Fibroblast of skin of abdomen (primary cell): ENCODE measurements at places on chromosomes 7 and 10.
A peak's percentile ranks its signal among the peaks of the same experiment; 100 is the strongest.

DNA sequence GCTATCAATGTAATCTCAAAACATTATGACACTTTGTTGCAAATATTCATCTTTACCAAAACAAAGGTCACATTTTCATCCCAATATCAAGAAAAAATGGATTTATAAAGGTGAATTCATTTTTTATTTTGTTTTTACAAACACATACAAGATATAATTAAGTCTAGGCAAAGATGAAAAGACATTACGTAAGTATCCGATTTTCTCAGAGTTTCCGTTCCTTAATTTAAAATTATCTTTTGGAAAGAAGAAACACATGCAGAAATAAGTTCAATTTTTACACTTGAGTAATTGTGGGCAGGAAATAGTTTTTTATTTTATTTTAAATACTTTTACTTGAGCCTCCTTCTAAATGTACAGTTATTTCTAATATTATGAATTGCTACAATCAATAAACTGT lies 24.6 kb downstream of the RTKN2 start:
- DNase-seq, result no peak

- DNase-seq, result no peak
These were observed 46.5 kb downstream of the FAS start for GRCh38 chr10:89037096-89037495.

DNA sequence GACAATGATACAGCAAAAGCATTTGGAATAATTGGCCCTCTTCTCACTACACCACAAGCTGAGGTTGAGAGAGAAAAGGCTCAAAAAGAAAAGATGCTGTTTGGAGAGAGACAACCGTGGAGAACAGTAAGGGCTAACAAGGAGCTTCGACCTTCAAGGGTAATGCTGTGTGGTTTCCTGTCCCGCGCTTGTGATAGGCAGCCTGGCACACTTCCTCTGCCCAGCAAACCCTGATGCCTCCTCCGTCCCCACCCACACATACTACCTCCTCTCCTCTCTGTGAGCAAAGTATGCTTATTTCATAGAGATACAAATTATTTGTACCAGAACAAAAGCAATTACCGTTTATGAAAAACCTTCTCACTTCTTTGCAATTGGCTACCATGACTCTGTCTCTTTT lies 755.4 kb downstream of the KCNMA1 start:
- DNase-seq, result no peak

GRCh38 chr10:37439826-37440225 lies 314.4 kb downstream of the ANKRD30A start:
- no peak for DNase-seq

GRCh38 chr7:100568896-100569844 lies 4.5 kb downstream of the SAP25 start:
- no peak for DNase-seq

DNA sequence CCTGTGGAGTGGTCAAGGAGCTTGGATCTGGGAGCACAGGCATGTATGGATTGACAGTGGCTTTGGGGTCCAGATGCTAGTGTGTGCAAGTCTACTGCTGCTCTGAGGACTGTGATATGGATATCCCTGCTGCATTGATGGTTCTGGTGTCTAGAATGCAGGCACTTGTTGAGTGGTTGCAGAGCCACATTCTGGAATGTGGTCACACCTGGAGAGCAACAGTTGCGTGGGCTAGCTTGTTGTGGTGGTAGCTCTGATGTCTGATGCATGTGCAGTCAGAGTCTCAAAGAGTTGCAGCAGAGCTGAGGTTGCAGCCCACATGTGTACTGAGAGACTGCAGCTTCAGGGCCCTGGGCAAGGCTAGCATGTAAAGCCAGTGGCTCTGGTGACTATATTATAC lies 43.2 kb downstream of the CCDC7 start:
- no peak for DNase-seq

GRCh38 chr7:75722373-75722772 lies 16.4 kb downstream of the HIP1 start:
- no peak for DNase-seq

DNA sequence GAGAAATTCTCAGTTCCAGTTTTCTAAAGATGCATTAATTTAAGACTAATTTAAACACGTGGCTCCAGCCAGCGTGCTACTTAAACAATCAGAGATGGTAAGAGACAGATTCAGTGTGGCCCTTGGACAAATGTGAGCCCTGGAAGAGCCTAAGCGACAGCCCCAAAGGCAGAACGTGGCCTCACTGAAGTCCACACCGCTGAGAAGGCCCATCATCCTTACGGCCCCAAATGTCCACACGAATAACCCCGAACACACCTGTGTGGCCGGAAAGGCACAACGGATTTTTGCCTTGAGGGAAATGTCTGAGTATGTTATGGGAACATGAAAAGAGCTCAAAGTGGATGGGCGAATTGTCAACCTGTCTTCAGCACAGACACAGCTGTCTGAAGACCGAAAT lies 3.2 kb downstream of the COX19 start:
- no peak for DNase-seq

DNA sequence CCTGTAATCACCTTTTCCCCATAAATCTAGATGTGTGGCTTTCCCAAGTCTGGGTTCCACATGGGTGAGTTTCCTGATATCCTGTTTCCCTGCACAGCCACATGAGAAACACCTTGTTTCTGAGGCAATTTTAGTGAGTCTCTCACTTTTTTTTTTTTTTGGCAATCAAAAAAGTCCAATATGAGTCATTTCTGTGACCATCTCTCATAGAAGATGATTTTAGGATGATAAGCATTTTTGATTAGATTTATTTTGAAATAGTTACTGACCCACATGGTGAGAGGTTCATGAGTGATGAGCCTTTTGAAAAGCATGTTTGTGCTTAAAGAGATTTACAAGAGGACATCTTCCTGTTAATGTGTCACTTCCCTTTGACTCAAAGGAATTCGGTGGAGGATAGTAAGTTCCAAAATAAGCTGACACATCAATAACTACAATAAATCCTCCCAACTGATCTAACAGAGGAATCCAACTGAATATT lies 464.0 kb downstream of the INHBA start:
- DNase-seq, result peak; percentile 77

DNA sequence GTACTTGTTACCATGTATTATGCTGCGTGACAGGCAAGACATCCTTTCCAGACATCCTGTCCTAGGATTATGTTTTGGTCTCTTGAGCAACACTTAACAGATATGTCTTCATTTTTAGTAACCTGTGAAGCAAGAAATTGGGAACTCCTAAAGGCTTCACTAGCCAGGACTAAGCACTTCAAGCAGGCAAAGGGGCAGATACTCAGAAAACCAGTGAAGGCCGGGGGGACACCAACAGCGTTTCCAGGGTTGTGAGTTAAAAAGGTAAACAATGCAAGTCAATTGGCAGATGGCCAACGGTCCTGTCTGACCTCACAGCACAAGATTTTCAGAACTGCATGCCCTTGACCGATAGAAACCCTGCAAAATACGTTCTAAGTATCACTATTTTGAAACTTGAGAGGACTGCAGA lies 77.6 kb upstream of the SFMBT2 start:
- peak; percentile 27 for DNase-seq

DNA sequence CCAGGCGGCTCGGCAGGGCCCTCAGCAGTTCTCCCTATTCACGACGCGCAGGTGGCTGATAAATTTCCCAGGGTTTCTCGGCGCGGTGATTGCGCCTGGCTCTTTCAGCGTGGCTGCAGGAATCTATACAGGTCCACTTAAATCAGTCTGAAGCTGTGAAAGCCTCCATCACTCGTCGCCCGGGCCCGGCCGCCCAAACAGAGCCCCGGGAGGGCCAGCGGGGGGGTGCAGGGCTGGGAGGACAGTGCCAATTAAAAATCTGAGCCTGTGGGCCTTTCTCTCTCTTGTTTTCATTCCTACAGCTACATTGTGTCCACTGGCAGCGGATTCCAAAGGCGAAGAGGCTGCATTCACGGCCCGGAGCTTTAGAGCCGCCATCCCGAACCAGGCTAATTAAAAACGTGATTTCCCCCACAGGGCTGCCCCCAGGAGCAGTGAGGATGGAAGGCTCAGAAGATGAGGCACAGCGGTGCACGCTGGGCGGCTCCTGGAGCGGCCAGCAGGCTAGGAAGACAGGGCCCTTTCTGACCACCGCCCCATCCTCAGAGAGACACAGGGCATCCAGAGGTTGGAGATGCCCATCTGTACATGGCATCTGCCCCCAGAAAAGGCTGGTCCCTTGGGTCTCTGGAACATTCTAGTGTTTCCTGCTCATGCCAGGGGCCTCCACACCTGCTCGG lies 100.7 kb downstream of the FAM53B start:
- DNase-seq, result no peak

DNA sequence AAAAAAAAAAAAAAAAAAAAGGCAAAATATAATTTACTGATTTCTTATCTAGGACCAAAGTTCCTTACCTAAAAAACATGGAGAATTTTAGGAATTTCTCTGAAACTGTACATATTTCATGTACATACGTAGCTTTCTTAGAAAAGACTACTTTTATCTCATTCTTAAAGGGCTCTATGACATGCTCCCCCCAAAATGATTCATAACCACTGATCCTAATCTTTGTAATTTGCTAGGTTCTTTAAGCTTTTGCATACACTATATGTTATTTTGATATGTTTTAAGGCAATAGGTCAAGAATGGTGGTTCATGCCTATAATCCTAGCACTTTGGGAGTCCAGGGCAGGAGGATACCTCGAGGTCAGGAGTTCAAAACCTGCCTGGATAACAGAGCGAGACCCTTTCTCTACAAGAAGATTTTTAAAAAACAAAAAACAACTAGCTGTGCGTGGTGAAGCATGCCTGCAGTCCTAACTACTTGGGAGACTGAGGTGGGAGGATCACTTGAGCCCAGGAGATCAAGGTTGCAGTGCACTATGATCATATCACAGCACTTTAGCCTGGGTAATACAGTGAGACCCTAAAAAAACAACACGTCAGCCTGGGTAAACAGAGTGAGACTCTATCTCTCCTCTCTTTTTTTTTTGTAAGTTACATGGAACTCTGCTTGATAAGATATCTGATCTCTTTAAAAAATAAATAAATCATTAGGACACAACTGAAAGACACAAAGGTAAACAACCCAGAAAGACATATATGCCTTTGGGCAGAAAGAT lies 54.8 kb downstream of the ATAD1 start:
- no peak for DNase-seq

- no peak for DNase-seq
These were observed 256.9 kb downstream of the STK31 start for GRCh38 chr7:23966941-23967340.

DNA sequence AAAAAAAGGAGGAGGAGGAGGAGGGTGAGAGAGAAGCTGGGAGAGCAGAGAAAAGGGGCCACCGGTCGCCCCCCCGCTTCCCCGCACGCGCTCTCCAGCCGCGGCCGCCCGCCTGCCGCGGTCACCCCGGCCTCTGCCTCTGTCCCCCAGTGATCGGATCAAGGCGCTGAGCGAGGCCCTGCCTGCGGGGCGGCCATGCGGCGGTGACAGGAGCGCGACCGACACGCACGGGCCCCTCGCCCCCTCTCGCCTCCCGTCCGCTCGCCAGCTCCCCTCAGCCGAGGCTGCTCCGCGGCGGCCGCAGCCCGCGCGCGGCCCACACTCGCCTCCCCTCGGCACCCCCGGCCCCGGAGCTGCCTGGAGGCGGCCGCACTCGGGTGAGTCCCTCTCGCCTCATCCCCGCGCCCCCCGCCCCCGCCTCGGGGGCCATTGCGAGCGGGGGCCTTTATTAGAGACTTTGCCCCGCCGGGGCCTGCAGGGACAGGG lies at the start of gene GTF2I:
GTF2I (plus strand) TSS at position 27 of the 486 bp plus-strand sequence. CDS start 31,411 bp downstream, outside the sequence.
- DNase-seq, result no peak

- no peak for DNase-seq
These were observed 16.8 kb upstream of the LRRC72 start for GRCh38 chr7:16509829-16510228.

- no peak for DNase-seq
These were observed 102.6 kb upstream of the WDR11 start for GRCh38 chr10:120748519-120748918.

DNA sequence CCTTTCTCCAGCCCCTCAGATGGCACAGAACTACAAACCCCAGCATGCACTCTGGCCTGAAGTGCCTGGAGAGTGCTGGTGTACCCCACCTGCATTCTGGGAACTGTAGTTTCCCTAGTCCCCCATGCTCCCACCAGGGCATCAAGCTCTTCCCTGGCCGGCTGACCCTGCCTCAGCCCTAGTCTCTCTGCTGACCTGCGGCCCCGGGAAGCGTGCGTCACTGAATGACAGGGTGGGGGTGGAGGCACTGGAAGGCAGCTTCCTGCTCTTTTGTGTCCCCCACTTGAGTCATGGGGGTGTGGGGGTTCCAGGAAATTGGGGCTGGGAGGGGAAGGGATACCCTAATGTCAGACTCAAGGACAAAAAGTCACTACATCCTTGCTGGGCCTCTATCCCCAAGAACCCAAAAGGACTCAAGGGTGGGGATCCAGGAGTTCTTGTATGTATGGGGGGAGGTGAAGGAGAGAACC lies 2.1 kb downstream of the NOS3 start:
- DNase-seq, result no peak

DNA sequence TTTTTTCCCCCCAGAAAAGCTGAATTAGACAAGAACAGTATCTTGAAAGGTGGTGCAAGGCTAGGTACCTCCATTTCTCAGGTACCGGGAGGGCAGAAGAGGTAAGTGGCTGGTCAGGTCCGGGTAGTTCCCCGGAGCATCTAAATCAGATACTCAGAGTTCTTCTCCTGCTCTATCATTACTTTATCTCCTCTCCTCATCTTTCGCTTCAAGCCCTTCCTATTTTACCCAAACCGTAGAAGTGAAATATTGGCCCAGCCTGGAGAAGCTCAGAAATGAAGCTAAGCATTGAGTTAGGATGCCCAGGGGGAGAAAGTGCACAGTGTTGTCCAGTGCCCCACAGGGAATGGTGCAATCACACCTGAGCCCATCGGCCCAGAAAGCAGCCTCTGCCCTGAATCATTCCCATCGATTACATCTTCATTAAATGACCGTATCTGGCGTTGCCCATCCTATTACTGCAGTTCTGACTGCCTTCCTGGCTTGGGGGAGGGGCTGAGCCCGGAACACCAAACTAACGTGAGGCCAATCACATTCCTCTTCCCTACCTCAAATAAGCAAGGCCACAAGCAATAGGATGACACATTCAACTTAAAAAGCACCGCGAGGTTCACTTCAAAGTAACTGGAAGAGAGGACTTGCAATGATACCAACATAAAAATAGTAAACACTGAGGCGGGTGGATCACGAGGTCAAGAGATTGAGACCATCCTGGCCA lies 116.5 kb downstream of the PRPF18 start:
- DNase-seq, result no peak

GRCh38 chr10:58746474-58747185 lies 234.0 kb downstream of the BICC1 start:
- DNase-seq, result peak; percentile 50

- no peak for DNase-seq
These were observed 30.0 kb downstream of the CLDN12 start for GRCh38 chr7:90433221-90433620.

GRCh38 chr10:92657024-92657423 lies 32.7 kb upstream of the HHEX start:
- no peak for DNase-seq

DNA sequence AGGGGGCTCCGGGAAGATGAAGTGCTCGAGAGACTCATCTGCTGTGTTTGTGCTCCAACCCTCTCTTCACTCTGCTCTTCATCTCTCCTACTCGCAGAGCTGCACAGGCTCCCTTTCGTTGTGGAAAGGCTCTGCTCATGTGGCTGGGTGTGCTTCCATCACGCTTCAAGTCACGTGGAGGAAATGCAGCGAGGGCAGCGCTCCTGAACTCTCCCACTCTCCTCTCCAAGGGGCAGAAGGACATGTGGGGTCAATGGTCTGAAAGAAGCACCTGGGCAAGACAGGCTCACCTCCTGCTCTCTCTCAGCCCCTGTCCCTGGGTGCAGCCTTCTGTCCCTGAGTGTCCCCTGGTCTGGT lies 72.6 kb downstream of the USP6NL start:
- no peak for DNase-seq

GRCh38 chr7:110929480-110930249 lies 161.3 kb upstream of the LRRN3 start:
- no peak for DNase-seq
